ENCODE measurements at places on chromosomes 16 and 17. TPM values are rescaled to one million over a fixed set of nuclear protein-coding genes. Genes with fewer than 3 reads are reported as not detected.

- no peak for DNase-seq
Observed at GRCh38 chr17:14373614-14374259, 72.9 kb downstream of the HS3ST3B1 start.

DNA sequence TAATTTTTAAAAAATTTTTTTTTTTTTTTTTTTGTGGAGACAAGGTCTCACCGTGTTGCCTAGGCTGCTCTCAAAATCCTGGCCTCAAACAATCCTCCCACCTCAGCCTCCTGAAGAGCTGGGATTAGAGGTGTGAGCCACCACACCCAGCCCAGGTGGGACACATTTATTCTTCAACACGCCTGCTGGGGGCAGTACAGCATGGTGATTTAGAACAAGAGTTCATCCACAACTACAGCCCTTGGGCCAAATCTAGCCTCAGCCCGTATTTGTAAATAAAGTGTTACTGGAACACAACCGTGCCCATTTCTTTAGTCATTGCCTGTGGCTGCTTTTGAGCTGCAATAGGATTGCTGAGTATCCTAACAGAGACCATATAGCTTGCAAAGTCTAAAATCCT lies 92.8 kb downstream of the KATNIP start:
- DNase-seq: no peak

GRCh38 chr17:74963656-74964055 lies 8.9 kb downstream of the HID1 start:
- no peak for DNase-seq

DNA sequence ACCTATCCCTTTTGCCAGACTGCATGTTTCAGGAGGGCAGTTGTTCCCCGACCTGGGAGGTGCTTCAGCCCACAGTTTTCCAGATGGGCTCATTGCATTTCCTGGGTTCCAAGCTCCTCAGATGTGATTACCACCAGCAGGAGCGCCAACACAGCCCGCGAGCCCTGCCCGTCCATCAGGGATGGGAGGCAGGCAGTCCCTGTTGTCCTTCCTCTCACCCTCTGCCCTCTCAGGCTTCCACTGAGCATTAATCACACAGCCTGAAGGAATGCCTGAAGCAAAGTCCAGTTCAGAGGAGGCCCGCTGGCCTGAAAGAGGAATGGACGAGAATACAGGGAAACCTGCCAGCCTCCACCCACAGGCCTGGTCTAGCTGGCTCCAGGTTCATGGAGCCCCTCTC lies 256.3 kb upstream of the SDK2 start:
- no peak for DNase-seq

DNA sequence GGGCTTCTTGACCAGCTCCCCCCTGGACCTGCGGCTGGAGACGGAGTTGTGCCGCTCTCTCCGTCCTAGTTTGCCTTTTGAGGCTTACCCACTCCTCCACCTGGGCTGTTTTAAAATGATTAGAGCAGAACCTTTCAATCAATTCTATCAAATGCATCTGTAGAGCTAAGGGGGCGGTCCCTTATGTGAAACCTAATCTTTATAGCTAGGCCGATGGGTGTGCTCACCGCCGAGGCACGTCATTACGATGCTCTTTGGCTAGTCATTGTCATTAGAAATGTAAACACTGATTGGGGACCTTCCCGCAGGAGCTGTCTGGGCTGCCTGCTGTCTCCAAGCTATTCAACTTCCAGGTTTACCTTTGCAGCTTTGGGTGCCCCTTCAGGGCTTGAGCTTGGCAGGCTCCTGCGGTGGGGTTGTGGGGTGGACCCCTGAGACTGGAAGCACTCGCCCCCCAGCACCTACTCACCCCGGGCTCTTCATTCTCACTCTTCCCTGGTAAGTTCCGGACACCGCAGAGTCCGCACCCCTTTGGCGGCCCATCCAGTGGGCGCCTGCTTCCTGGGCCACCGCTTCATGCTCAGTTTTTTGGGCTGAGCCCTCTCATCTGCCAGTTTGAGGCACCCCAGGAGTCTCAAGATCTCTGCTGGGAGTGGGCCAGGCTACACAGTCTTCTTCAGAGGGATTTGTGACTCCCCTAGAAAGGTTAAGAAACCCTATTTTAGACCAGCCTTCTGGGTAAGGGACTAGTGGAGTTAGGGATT lies 20.9 kb upstream of the IL17C start:
- no peak for DNase-seq

GRCh38 chr16:70665806-70666735 lies 19.7 kb downstream of the IL34 start:
- no peak for DNase-seq

ST6GALNAC1 gene
- 4.6 TPM for total RNA-seq

LGALS9 gene
- 13.4 TPM for total RNA-seq
